Uterus (tissue), 4 donors: ENCODE measurements at places on chromosomes 4 and X. TPM values are rescaled to one million over a fixed set of nuclear protein-coding genes. Genes with fewer than 3 reads are reported as not detected.

Gene USP51
- 0.26 TPM for total RNA-seq

Gene HAND2
- total RNA-seq, result 23.8 TPM

Gene LNX1
- 12.0 TPM for total RNA-seq

Gene CXCL9
- total RNA-seq, result not detected

Gene NUDT10
- 3.8 TPM for total RNA-seq

Gene NEXMIF
- 10.0 TPM for total RNA-seq

Gene SLC4A4
- 1.2 TPM for total RNA-seq

Gene PTPN13
- 79.2 TPM for total RNA-seq

Gene OPN1MW
- not detected for total RNA-seq

Gene SMAD1
- 81.4 TPM for total RNA-seq

Gene PNCK
- 5.9 TPM for total RNA-seq

Gene LETM1
- 20.2 TPM for total RNA-seq

Gene TMPRSS11E
- total RNA-seq, result not detected

Gene FAM9B
- 0.62 TPM for total RNA-seq

Gene SLC34A2
- 31.2 TPM for total RNA-seq

Gene MSANTD1
- total RNA-seq, result 3.3 TPM

Gene SUPT20HL2
- total RNA-seq, result not detected

Gene CT45A1
- not detected for total RNA-seq

Gene RHOXF1
- not detected for total RNA-seq
